NCI-H510A treated with DMSO at 0.1 percent for 48 hours (cell line): ENCODE measurements at places on chromosomes 6 and 20.

DNA sequence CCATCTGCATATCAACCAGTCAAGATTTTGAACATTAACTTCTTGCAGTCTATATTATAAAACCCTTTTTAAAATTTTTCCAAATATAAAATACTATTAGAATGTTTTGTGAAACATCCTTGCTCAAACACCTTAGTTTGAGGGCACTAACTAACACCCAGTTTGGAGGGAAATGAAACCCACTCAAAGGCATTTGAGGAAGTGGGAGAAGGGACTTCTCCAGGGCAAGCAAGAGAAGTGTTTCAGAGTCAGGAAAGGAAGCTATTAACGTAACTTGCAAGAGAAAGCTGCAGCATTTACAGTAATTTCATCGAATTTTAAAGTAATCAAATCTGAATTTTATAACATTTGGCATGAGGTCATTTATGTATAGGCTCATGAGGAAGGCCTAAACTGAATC, 21.3 kb downstream of the MTFR2 start:
- no peak for DNase-seq

GRCh38 chr6:137743493-137743892, 123.6 kb upstream of the TNFAIP3 start:
- no peak for DNase-seq

- DNase-seq: no peak
Observed at GRCh38 chr20:57617079-57617795, 3.0 kb downstream of the ZBP1 start.

DNA sequence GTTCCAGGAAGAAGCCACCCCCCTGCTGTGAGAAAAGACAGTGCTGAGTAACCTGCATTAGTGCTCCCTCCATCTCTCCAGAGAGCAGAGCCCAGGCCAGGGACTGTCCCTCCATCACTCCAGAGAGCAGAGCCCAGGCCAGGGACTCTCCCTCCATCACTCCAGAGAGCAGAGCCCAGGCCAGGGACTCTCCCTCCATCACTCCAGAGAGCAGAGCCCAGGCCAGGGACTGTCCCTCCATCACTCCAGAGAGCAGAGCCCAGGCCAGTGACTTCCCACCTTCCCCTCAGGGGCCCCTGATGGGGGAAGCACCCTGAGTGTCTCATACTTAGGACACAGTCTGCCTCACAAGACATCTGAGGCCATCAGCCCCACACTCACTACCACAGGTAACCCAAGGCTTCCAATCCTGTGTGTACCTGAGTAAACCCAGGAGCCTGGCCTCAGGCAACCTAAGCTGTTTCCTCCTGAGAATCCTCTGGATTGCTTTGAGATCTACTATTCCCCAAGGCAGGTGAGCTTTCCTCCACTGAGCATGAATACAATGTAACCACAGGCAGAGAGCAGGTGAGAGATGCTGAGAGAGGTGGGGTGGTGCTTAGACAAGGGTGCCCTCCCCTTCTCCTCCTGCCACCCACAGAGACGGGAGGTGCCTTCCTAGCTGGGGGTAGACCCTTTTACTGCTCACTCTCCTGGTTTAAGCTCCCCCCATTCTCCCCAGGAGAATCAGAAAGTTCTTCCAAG, 4.9 kb downstream of the TBXT start:
- DNase-seq: no peak

- no peak for DNase-seq
Observed at GRCh38 chr20:64119681-64120341, 12.4 kb upstream of the NPBWR2 start.

DNA sequence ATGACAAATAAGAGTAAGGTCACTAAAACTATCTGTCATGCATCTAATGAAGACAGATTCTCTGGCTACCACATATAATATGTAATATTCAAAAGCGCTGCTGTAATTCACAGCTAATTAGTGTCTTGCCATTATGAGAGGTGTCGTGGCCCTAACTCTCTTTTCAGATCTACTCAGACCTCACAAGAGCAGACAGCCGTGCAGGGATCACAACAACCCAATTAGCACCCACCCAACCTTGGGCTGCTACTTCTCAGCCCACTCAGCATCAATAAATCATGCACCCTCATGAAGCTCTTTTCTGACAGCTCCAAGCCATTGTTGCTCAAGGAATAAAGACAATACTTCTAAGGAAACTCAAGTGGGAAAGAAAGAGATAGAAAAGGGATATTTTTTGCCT, 61.5 kb downstream of the FRK start:
- no peak for DNase-seq

DNA sequence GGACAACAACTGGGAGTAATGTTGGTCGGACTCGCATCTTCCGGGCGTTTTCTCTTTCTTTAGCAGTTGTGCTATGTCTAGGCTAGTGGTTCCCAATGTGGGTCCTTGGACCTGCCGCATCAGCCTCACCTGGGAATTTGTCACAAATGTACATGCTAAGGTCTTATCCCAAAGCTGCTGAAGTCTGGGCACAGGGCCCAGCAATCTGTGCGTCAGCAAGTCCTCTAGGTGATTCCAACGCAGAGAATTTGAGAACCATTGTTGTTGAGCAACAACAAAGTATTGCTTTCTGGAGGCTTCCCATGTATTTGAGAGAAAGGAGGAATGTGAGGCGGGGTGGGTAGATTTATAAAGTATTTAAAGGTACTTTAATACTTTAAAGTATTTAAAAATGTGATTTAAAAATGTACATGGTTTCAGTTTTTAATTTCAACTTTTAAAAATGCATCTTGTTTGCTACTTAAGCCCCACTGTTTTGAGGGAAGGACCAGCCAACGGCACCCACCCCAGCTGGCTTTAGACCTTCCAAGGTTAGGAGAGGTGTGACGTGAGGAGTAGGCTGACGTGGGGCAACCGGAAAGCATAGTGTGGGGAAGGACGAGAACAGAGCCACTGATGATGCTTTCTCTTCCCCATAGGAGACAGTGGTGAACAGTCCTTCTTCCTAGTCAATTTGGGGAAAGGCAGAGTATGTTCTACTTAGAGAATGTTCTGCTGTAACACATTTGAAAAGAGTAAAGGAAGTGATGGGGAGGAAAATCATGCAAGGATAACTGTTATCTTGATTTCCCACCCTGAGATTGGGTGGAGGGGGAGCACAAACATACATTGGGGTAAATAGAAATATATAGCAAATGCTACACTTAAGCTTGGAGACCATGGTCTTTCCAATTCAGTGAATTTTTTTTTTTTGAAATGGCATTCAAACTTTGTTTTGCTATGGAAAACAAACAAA, 4.3 kb downstream of the UST start:
- DNase-seq: no peak
